ENCODE measurements at places on chromosomes 12 and 14.

DNA sequence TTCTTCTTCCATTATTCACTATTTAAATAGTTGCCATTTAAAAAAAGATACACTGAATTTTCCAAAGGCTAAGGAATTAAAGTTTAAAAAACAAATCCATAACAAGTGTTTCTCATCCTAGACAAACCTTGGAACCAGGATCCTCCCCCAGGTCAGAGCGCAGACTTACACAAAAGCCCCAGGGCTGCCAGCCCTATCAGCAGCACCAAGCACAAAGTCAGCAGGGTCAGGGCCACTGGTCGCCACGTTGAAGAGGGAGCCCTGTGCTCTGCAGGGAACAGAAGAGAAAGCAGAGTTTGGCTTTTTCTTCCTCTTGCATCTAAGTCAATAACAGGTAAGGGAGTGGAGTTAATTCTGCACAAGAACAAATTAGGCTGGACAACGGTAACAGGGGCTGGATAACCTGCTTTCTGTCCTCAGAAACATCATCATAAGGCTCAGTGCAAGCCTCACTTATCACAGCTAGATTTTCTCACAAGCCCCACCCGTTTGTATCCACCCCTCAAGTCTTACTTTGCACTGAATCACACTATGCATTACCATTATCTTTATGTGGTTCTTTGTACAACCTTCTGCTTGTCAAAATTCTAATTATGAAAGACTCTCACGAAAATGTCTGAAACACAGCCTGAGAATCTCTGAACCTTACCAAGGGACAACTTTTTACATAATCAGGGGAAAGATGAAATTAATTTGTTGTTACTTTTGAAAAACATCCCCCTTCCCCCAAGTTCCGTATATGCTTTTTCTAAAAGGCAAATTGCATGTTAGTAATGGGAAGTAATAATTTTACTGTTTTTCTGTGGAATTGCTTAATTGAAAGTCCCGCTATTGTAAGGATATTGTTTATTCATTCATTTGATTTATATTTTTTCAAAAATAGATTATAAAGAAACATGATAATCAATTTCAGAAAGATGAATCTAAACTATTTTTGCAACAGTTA, 9.6 kb downstream of the CLEC1A start:
- DNase-seq = no peak

DNA sequence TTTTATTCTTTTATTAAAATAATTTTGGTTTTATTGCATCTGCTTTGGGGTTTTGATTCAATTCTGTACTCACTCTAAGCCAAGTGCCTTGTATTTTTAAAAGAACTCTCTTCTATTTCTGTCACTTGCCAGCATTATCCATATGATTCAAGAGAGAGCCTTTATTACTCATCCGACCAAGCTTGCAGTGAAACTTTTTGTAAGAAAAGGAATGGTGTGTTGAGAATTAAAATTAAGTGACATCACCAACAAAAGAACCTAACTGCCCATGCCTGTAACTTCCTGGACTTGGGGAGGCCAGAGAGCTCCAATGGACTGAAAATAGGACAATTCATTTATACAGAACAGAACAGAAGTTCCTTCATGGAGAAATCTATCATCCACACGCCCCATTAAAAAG, 52.1 kb downstream of the GALNT4 start:
- DNase-seq = peak; percentile 75

GRCh38 chr14:55438066-55438683, 2.2 kb downstream of the TBPL2 start:
- DNase-seq = no peak

- DNase-seq = peak; percentile 0
Observed at GRCh38 chr12:120249266-120249874, 16.2 kb downstream of the PXN start.

DNA sequence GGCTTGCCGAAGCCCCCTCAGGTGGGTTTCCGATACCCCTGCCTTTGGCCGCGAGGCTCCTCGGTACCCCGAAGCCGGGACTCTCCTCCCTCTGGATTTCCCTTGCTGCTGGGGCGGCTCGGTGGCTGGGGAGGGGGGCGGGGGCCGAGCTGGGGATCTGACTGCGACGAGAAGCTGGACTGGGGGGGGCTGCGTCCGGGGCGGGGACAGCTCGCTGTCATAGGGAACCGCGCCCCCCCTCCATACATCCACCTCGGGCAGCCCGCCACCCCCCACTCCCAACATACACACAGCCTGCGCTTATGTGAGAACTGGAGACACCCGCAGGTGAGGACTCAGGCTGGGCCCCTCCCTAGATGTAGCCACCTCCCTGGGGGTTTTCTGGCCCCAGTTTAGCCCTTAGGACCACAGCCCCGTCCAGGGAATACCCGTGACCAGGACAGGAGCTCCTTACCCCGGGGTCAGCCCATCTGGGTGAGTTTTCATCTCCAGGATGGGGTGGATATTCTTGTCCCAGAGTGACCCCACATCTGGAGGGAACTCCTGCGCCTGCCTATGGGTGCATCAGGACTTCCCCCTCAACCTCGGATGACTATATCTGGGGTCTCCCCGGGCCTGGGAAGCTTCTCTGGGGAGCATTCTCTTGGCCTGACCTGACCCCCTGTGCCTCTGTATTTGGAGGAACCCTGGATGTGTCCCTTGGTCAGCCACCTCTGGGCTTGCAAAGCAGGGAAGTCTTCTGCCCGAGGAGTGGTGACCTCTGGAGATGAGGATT, 687 bp downstream of the ASIC1 start:
- DNase-seq = no peak

GRCh38 chr12:115972241-115972640, 305.3 kb downstream of the MED13L start:
- DNase-seq = no peak

- DNase-seq = no peak
Observed at GRCh38 chr14:52402812-52403526, 88.9 kb downstream of the PTGER2 start.

- DNase-seq = no peak
Observed at GRCh38 chr12:54285150-54286041, 4.9 kb downstream of the HNRNPA1 start.

DNA sequence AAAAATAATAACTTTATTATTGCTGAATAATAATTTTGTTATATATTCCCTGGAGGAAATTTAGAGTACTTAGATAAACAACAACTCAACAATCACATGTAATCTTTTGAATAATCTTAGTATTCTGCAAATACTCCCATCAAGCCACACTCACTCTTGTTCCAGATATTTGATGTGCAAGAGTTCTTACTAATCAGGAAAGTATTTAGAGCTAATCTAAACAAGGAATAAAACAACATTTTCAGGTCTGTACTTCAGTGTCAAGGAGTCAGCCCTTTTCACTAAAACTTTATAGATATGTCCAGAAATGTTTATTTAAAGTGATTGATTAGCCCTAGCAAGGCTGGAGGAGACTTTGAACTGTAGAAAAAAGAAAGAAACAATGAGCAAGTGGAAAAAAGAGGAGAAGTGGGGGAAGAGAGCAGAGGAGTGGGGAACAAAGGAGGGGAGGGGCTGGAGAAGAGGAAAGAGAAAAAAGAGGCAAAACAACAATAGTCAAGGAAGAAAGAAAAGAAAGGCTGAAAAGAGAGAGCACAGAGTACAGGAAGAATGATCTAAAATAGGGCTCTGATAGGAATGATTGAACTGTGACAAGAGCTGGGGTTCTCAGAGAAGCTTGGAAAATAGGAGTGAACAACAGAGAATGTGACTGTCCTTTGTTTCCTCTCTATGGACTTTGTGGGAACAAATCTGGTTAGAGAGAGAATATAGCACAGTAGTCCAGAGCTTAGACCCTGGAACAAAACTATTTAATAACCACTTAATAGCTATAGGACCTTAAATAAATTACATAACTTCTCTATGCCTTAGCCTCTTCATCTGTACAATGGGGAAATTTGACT, 238.7 kb downstream of the AKAP6 start:
- peak; percentile 85 for DNase-seq

- no peak for DNase-seq
Observed at GRCh38 chr12:132427174-132427768, 62.7 kb upstream of the FBRSL1 start.

DNA sequence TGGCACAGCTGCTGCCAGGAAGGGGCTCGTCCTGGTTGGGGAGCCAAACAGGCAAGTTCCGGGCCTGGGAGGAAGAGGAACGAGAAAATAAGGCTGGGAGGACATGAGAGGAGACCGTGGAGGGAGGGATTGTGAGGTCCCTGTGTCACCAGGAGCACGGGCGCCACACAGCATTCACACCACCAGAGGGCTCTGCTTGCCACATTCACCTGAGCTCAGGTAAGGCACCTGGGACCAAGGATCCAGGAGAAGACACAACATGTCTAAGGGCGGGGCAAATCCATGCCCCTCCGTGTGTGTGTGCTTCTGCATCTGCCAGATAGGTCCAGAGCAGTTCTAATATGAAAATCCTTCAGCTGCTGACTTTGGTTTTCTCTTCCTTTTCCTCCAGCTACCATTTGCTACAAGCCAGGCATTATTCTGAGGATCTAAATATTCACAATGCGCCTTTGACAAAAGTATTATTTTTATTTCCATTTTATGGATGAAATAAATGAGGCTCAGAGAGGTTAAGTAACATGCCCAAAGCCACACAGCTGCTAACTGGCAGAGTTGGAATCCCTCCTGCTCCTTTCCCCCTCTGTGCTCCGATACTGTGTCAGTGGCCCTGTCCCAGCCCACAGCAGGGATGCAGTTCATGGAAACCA, 14.6 kb downstream of the RAPGEF3 start:
- no peak for DNase-seq

GRCh38 chr14:33957993-33958392, 7.1 kb upstream of the EGLN3 start:
- no peak for DNase-seq

DNA sequence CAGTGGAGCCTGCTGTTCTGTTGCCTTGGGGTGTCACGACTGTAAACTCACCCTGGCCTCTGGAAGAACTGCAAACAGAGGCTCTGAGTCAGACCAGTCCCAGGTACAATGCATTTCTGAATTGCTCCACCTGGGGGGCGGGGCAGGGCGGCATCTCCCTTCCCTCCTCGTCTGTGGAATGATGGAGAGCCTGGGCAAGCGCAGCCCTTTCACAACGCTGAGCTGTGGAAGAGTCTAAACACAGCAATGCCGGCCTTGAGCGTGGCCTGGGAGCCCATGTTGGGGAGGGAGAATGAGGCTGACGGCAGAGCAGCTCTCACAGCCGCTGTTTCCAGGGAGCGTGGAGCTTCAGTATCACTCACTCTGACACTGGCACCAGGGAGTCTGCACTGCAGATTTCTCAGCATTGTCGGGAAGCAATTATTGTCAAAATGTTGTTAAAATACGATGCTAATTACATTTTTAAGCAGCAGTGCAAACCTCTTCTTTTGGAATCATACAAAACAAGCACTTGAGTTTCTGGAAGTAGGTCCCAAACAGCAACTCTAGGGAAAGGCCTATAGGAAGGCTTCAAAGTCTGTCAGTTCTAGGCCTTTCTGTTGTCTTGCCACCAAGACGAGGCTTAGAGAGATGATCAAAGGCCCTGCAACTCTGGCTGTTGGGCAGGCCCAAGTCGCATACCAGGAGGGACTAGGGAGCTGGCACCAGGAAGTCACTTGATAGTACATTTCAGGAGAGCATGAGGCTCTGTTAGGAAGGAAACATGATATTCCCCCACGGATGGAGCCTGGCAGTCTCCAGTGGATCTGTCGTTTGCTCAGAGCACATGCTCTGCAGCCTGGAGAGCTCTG, 244.0 kb upstream of the FKBP4 start:
- DNase-seq = no peak

DNA sequence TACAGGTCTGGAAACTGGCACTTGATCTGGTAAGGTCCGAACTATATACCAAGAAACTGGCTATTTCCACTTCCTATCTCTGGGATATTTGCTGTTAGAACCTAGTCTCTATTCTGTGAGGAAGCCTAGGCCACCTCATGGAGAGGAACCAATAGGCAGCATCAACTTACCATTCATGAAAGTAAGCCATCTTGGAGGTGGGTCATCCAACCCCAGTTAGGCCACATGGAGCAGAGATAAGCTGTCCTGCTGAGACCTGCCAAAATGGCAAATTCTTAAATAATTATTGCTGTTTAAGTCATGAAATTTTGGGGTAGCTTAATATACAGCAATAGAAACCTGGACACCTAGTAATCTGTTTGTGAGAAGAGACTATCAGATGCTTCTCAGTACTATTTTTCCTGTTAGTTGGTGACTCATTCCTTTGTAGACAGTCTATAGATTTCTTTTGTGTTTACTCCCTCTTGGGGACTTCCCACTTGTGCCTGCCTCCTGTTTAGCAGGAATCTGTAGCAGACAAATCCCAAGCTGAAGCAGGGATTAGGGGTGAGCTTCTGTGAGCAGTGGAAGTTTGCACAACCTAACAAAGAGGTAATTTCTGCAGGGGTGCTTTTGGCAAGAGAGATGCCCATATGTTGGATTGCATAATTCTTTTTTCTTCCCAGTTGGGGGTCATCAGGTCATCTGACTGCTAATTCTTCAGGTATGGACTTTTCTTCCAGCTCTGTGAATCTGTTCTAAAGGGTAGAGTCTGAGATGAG, 136.8 kb downstream of the IGF1 start:
- DNase-seq = no peak

GRCh38 chr12:88388566-88389540, 191.4 kb downstream of the KITLG start:
- DNase-seq = no peak

Data from pons (tissue), 1 donor.